ENCODE measurements at places on chromosomes 16 and 17. TPM values are rescaled to one million over a fixed set of nuclear protein-coding genes. Genes with fewer than 3 reads are reported as not detected.

TP53TG3F gene
- 0.29 TPM for total RNA-seq

CCL7 gene
- total RNA-seq, result 0.21 TPM

GOT2 gene
- 54.3 TPM for total RNA-seq

SLC13A2 gene
- total RNA-seq, result not detected

SLC43A2 gene
- total RNA-seq, result 11.5 TPM

TOP3A gene
- 106 TPM for total RNA-seq

TAT gene
- total RNA-seq, result not detected

MLKL gene
- 18.9 TPM for total RNA-seq

NECAB2 gene
- total RNA-seq, result not detected

KRTAP17-1 gene
- total RNA-seq, result not detected

CEP131 gene
- total RNA-seq, result 33.8 TPM

VMP1 gene
- 212 TPM for total RNA-seq

CFAP97D1 gene
- not detected for total RNA-seq

- DNase-seq, result no peak
Observed at GRCh38 chr17:8867361-8867981, at the start of gene PIK3R6. Gene PIK3R6, minus strand, starts transcription at chr17:8867674. Its CDS starts 17,880 bp downstream, at chr17:8849794.

- no peak for DNase-seq
Observed at GRCh38 chr16:48526958-48527331, 83.0 kb downstream of the N4BP1 start.

- no peak for DNase-seq
Observed at GRCh38 chr16:83037884-83038283, 411.1 kb downstream of the CDH13 start.

GRCh38 chr17:50550661-50551432, 3.9 kb downstream of the SPATA20 start:
- peak; percentile 79 for DNase-seq

GRCh38 chr17:80349151-80349651, 65.8 kb upstream of the ENDOV start:
- DNase-seq, result no peak

DNA sequence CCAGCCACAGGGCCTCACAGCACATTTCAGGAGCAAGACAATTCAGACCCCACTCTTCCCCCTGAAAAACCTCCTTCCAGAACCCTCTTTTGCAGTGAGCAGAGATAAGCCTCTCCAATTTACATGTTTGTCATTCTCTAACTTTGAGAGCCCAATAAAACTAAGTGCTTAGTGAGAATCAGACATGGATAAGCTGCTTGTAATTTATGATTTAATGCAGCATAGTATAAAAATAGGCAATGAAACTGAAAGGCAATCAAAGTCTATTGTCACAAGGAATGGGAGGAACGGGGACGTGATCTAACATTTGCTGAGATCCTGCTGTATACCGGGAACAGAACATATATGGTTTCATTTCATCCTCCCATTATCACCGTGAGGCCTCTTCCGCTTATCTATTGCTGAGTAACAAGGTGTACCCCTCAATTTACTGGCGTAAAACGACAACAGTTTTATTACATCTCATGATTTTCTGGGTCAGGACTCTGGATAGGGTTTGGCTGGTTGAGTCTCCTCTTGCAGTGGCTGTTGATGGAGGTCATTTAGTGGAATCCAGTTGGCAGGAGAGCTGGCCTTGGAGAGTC, 597.4 kb downstream of the MAF start:
- DNase-seq, result no peak

- DNase-seq, result no peak
Observed at GRCh38 chr17:57341611-57342540, 85.6 kb downstream of the MSI2 start.

DNA sequence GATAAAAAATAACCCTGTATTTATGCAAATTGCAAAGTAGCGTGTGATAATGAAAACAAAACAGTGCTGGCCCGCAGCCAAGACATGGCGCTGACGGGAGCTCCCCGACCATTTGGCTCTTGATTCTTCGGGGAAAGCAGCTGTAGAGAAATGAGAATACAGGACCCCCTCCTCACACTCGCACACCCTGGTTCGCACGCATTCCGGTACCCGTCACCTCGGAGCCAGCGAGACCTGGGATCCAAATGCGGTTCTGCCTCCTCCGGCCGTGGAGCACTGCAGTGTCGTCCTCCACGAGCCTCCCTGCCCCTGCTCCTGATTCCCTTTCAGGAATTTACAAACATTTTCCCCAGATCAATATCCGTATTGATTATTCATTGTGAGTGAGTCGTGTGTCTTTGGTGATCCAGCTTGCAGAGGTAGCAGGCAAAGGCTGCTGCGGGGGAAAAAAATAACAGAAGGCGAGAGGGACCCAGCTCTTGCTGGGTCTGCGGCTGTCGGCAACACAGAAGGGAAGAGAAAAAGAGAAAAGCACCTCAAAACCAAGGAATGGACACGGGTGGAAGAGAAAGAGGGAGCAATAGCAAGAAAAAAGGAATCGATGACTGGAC, 184.1 kb upstream of the ZFHX3 start:
- peak; percentile 4 for DNase-seq

GRCh38 chr17:17851103-17852002, 14.6 kb upstream of the SREBF1 start:
- DNase-seq, result no peak

DNA sequence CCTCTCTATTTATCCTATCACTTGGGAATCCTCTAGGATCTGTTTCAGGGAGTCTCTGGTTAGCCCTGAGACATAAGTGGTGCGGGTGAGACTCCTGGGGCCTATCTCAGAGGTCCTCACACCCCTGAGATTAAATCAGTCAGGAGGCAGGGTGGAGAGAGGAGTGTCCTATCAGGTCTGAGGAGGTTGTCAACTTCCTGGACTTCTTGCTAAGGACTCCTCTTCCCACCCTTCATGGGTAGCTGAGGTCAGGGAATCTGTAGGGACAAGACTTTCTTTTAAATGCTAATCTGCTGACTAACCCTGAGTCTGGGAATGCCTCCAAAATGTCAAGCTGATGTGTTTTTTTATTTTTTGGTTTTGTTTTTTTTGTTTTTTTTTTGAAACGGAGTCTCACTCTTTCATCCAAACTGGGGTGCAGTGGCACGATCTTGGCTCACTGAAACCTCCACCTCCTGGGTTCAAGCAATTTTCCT, 6.6 kb upstream of the ARMC5 start:
- DNase-seq, result peak; percentile 74

- DNase-seq, result no peak
Observed at GRCh38 chr16:57743458-57743857, 7.9 kb downstream of the KATNB1 start.

- no peak for DNase-seq
Observed at GRCh38 chr17:17835415-17836249, 1.2 kb downstream of the SREBF1 start.

DNA sequence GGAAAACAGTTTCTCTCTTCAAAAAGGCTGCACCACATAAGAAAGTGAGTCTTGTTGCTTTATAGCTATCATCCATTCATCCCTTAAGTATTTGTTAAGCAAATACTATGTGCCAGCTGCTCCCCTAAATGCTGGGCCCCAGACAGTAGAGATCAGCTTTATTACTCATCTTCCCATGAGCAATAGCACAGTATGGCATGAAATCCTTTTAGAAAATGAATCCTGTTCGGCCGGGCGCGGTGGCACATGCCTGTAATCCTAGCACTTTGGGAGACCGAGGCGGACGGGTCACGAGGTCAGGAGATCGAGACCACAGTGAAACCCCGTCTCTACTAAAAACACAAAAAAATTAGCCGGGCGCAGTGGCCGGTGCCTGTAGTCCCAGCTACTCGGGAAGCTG, 99.5 kb downstream of the MYO1D start:
- no peak for DNase-seq

DNA sequence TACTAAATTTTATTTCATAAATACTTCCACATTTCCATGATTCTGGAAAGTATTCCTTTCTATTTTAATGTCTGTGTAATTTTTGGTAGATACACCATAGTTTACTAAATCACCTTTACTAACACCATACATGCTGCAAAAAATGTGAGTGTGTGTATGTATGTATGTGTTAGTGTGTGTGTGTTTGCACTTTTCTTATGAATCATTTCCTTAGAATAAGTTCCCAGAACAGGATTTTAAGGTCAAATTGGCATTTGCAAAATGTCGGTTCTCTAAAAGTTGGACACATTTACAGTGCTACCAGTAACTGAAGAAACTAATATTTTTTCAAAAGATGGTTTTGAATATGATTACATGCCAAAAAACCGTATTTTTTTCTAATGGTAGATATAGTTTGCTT, 137.1 kb downstream of the CYB561 start:
- no peak for DNase-seq

GRCh38 chr16:14238756-14239155, 167.6 kb downstream of the MRTFB start:
- DNase-seq, result no peak

DNA sequence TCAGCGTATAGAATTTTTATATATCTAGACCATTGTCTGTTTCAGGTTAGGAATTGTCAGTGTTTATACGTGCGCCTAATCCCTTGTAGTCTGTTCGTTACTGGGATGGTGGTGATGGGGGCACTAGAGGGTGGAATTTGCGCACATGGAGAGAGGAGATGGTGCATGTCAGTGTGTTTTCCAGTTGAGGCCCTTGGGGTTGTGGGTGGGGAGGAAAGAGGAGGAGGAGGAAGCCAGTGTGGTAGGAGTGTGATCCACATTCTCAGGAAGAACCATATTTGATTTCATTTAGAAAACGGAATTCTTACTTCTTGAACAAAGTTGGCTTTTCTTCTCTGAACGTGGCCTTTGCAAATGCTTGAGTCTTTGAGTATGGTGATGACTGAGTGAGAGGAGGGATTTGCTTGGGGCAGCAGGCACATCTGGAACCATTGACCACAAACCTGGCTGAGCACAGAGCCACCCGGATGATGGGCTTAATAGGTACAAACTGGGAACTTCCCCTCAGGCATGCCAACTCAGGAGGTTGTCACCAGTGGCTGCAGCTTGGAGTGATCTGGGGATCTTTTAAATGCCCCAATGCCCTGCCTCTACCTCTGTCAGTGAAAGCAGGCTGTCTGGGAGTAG, 98.9 kb downstream of the PRKCB start:
- DNase-seq, result no peak

DNA sequence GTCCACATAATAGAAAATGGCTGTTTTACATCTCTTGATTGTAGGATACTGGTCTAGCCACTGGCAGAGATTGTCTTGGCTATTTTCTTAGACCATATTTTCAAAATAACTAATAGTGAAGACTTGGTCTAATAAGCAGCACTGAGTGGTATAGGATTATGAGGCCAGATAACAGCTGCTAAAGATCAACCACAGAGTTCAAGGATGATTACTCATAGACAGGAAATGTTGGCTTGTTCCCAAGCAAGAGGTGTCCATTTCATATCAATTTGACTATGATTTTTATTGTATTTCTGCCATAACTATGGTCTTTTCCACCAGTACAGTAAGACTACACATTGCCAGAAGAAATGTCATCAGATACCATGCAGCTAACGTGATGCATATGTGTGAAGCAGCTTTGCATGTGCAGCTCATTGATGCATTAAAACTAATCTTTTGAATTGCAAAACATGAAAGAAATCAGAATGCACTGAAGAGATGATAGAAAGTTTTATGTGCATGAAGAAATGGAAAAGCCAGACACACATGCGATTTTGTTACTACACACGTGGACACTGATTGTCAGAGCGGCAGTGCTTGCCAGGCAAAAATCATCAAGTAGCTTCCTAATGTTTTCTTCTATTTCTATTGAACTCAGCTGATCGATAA, 693.3 kb downstream of the CDH11 start:
- DNase-seq, result peak; percentile 51

DNA sequence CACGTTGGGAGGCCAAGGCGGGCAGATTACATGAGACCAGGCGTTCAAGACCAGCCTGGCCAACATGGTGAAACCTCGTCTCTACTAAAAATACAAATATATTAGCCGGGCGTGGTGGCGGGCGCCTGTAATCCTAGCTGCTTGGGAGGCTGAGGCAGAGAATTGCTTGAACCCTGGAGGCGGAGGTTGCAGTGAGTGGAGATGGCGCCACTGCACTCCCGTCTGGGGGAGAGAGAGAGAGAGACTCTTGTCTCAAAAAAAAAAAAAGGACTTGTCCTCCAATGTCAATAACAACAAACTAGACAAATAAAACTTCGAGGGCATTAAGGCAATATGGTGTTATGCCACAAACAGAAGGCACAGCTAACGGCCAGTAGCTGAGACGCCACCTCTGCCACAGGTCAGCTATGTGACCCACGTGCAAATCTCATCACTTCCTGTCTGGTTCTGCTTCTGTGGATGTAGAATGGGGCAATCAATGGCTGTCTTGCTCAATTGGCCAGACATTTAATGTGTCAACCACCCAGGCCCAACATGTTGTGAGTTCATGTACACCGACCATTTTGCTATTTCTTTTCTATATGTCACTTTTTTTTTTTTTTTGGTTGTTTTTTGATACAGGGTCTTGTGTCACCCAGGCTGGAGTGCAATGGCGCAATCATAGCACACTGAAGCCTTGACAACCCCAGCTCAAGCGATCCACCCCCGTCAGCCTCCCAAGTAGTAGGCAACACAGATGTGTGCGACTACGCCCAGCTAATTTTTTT, 834 bp upstream of the TXNDC11 start:
- DNase-seq, result peak; percentile 23

- DNase-seq, result no peak
Observed at GRCh38 chr17:2710071-2710802, 1.3 kb downstream of the CLUH start.

GRCh38 chr16:5166486-5166885, 68.9 kb upstream of the EEF2KMT start:
- DNase-seq, result no peak

DNA sequence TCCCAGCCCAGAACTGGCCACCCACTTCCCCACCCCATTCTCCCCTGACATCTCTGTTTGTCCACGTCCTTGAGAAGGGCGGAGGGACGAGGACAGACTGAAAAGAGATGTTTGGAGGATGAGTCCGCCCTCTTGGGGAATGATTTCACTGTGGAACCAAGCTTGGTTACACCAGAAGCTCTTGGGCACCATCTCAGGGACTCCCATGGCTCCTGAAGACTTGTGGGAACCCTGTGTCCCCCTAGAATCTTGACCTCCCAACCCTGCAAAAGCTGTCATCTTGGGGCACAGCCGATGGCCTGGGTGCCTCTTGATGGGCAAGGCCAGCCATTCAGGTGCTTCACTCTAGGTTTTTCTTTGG, 25.9 kb upstream of the LITAF start:
- DNase-seq, result no peak

DNA sequence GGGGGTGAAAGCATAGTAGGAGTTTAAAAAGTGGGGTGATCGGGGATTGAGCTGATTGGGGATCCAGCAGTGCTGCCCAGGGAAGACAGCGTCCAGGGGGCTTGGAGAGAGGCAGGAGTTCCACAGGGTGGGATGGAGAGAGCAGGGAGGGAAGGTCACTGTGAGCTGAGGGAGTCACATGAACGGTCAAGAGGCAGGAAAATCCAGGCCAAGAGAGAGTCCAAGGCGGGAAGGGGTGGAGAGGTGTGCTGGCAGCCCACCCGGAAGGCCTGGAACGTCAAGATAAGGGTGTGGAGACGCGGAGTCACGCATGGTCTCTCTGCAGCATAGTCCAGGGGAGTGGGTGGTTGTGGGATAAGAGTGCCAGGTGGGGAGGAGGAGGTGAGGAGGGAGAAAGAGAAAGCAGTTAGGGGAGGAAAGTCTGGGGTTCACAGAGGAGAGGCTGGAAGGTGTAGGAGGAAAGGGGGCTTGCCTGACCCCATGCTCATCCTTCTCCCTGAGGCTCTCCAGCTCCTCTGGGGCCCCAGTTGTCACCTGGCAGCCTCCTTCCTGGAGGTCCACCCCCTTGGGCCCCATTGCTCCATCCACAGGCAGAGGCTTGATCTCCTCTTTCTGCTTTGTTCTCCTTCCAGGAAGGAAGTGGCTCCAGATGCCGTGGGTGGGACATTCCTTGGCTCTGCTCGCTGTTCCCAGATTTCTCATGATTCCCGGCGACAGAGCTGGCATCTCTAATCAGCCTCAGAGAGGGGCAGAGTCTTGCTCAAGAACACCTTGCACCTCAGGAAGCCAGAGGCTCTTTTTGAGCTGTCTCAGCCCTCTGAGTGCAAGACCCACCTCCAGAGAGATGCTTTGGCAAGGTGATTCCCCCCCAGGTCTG, 28.7 kb downstream of the CCR7 start:
- DNase-seq, result peak; percentile 71
